Activated naive CD8-positive, alpha-beta T cell treated with anti-CD3 and anti-CD28 coated beads, Interleukin-2, amount 50 U/mL, for 24 hours (primary cell): ENCODE measurements at places on chromosomes 16 and 17.

DNA sequence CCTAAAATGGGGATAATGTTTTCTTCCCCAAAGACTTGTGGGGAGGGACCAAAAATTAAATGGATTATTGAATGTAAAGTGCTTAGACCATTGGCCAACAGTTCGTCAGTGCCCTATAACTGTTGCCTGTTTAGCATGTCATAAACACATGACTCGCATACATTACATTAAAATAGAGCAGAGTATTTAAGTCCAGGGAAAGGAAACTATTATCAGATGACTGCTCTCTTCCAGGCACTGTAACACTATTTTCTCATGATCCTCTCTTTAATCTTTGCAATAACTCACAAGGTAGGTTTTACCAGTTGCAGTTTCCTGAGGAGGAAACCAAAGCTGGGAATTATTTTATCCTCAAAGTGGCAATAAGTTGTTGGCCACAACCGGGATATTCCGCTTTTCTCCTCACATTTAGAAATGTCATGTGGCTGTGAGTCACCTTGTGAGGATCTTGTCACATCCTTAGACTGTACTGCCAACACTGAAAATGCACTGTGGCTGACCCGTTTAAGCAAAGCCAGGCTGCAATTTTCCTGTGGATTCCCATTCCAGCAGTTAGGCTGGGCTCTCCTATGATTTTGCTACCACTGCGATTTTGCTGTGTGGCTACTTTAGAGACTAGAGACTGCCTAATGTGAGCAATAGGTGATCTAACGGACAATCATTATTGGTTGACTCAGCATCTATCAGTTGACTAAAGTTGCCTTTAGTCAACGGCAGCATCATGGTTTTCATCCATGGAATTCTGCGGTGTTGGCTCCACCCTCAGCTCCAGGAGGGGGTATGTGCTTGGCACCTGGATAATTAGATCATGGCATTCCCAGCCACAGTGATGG, 58.3 kb upstream of the DHX40 start:
- H3K4me1 ChIP-seq, result no peaks in the 10 kb centered on the region
- H3K27ac ChIP-seq, result no peak overlapping the region
- no peak overlapping the region for H3K4me3 ChIP-seq
- DNase-seq, result no peak
- H3K36me3 ChIP-seq, result no peaks in the 10 kb centered on the region

DNA sequence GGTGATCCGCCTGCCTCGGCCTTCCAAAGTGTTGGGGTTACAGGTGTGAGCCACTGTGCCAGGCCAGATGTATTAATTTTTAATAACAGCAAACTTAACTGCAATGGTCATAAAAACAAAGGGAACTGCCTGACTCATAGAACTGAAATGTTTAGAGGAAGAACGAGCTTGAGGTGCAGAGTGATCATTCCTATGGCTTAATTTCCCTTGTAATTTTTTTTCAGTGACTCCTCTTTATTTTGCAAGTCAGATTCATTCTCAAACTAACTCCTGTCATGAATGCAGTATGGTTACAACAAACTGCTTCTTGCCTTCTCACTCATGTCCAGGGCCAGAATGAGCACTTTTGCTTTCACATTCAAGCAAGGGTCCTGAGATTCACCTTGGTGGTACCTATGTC, 231.3 kb downstream of the HAPSTR1 start:
- H3K4me1 ChIP-seq, result no peaks in the 10 kb centered on the region
- no peak for DNase-seq
- no peaks in the 10 kb centered on the region for H3K36me3 ChIP-seq
- no peak overlapping the region for H3K27ac ChIP-seq
- H3K27me3 ChIP-seq, result no peaks in the 10 kb centered on the region

- no peaks in the 10 kb centered on the region for H3K36me3 ChIP-seq
- H3K4me3 ChIP-seq, result no peak overlapping the region
- no peaks in the 10 kb centered on the region for H3K27me3 ChIP-seq
- H3K4me1 ChIP-seq, result no peaks in the 10 kb centered on the region
- H3K27ac ChIP-seq, result no peak overlapping the region
These were observed 538.7 kb downstream of the RBFOX1 start for GRCh38 chr16:7871371-7871770.

DNA sequence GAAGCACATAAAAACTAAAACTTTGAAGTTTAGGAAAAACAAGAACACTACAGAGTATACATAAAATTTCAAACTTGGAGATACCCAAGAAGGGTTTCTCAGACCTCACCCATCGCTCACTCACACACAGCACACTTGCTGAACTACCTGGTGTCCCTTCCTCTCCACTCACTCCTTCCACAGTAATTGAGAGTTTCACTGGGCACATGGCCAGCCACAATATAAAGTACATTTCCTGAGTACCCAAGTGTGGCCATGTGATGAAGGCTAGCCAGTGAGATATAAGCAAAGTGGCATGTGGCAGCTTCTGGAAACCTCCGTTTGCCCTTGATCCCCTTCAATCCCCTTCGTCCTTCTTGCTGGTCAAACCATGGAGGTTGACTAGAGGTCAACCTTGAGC, 11.9 kb downstream of the TOX3 start:
- no peaks in the 10 kb centered on the region for H3K4me1 ChIP-seq
- no peak for DNase-seq
- no peak overlapping the region for H3K27ac ChIP-seq
- H3K27me3 ChIP-seq, result peaks cover 5% of the 10 kb centered on the region
